ENCODE measurements at places on chromosomes 11 and 22. TPM values are rescaled to one million over a fixed set of nuclear protein-coding genes. Genes with fewer than 3 reads are reported as not detected.

The OR5B21 gene
- not detected for total RNA-seq

The LRRC51 gene
- total RNA-seq: 6.6 TPM

The CHKB gene
- 36.5 TPM for total RNA-seq

The KRTAP5-7 gene
- total RNA-seq: 0.63 TPM

The SHANK2 gene
- 0.93 TPM for total RNA-seq
